Stimulated activated CD8-positive, alpha-beta memory T cell treated with anti-CD3 and anti-CD28 coated beads, Interleukin-15, amount 100 ng/mL, for 1 hour (primary cell): ENCODE measurements at places on chromosomes 7 and 10.

- DNase-seq = no peak
Observed at GRCh38 chr7:1812509-1813393, 142.7 kb downstream of the ELFN1 start.

GRCh38 chr10:91707236-91707635 lies 74.4 kb upstream of the PPP1R3C start:
- DNase-seq = no peak

DNA sequence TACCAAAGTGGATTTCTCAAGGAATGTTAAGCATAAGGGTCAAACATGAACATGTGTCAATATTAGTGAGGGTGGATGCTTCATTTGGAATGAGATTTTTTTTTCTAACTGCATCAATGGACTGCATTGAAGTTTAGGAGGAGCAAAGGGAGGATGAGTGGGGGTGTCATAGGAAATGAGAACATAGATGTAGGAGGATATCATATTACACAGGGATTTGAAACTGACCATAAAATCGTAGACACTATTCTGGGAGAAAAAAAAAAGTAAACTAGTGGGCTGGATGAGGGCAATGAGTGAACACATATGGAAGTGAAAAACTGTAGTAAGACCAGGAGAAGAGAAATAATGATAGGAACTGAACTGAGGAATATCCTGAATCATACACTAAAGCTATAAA lies 109.4 kb downstream of the SEMA3A start:
- no peak for DNase-seq

- DNase-seq = no peak
Observed at GRCh38 chr7:34245246-34245645, 339.9 kb downstream of the BMPER start.

GRCh38 chr7:131861620-131862346 lies 305.4 kb upstream of the PODXL start:
- DNase-seq = no peak
